ENCODE measurements at places on chromosomes 1 and 21. TPM values are rescaled to one million over a fixed set of nuclear protein-coding genes. Genes with fewer than 3 reads are reported as not detected.

OXCT2 gene
- 0.30 TPM for total RNA-seq

SYCP1 gene
- not detected for total RNA-seq

LIPI gene
- not detected for total RNA-seq

OR10J1 gene
- not detected for total RNA-seq

BCAR3 gene
- total RNA-seq: 81.0 TPM

NECTIN4 gene
- total RNA-seq: 1.9 TPM

Measured in A549 treated with Mapracorat at 1 μM for 4 hours (cell line).